ENCODE measurements at places on chromosomes 12 and 14. TPM values are rescaled to one million over a fixed set of nuclear protein-coding genes. Genes with fewer than 3 reads are reported as not detected.
A peak's percentile ranks its signal among the peaks of the same experiment; 100 is the strongest.

Gene CHMP4A
- total RNA-seq = 74.2 TPM

Gene NEUROD4
- total RNA-seq = not detected

DNA sequence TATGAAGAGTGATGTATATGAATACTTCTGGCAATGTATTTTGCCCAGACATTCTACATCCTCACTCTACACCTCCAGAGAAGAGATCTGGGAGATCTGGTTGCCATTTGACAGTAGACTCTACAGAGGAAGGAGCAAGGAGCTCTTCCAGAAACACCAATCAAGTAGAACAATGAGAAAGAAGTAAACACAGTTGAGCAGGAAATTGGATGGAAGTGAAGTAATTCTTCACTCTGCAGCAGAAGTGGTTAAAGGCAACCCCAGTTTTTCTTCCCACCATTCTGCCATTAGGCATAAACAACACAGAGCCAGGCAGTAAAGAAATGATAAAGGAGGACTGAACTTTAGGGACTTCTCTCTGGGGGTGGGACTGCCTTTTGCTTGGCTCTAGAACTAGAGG lies 48.5 kb upstream of the PRICKLE1 start:
- no peak for DNase-seq

DNA sequence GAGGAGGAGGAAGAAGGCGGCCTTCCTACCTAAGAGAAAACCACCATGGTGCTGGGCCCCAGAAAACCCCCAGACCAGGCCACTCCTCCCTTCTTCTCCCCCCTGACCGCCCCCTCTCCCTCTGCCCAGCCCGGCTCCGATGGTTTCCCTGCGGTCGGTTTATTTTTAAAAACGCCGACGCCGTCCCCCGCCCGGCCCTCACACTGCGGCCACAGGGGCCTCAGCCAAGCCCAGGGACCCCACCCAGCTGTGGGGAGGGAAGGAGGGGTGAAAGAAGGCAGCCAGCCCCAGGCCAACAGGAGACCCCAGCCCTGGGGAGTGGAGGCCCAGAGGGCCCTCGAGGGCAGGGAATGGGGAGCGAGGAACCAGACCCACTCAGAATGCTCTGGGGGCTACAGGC lies 3.4 kb downstream of the SP7 start:
- no peak for DNase-seq

Gene AQP2
- total RNA-seq = not detected

- DNase-seq = no peak
Observed at GRCh38 chr12:82517027-82517426, 158.7 kb downstream of the METTL25 start.

DNA sequence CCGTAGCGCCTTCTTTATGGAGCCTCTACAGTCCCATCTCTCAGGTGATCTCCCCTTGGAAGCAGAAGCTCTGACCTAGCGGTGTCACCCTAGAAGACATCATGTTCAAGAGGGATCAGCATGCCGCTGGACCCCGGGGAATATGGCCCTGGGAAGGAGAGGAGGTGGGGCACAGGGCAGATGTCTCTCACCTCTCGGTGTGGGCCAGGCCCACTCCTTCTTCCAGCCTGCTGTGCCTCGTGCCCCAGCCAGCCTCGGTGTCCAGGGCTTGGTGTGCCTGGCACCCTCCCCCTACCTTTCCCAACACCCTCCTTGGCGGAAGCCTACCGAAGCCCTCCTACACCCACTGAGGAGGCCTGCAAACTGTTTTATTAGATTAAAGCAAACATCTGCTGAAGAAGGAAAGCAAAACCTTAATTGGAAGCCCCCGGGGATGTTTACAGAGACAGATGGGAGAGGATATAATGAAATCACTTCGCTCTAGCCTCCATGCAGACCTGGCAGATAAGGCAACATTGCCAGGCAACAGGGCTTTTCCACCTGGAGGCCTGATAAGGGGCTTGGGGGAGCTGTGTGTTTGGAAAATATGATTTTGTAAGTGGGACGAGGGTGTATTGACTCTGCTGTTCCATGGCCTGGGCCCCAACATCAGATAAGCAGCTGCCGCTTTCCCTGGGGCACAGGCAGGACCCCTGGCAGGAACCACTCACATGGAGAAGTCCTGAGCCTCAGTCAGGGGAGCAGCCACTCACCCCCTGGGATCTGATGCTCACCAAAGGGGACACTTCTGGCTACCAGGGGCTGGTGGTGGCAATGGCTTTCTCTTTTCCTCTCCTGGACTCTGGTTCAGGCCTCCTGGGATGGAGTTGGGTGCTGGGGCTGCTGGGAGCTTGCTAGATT lies 5.7 kb upstream of the CHGA start:
- no peak for DNase-seq

DNA sequence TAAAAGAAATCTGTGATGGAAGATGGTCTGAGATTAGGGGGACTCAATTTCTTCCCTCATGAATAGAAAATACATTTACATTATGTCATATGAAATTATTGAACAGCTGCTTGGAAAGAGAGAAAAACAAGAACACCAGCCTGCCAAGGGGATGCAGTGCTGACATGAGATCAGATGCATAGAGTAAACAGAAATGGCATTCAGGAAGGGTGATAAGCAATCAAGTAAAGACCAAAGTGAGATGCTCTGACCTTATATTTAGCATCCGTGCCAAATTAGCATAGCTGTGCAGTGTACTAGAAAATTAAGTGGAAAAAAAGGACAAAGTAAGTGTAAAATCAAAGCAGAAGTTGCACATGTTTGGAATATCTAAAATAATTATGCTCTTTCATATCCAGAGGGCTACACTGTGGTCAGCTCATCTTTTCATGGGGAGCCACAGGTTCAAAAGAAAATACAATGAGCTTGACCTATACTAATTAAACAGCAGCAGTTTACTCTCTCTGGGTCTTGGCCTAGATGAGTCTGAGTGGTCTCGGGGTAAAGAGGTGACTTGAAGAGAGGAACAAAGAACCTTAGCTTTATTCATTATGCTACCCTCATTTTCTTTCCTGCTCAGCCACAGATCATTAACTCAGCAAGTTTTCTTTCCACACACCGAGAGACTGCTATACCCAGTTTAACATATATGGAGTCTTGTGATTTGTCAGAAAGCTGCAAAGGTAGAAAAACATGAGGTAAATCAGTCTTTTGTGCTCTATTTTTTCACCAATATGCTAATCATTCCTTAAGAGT lies 359.4 kb upstream of the FOXG1 start:
- no peak for DNase-seq

GRCh38 chr12:90393089-90393488 lies 561.9 kb downstream of the CCER1 start:
- DNase-seq = no peak

DNA sequence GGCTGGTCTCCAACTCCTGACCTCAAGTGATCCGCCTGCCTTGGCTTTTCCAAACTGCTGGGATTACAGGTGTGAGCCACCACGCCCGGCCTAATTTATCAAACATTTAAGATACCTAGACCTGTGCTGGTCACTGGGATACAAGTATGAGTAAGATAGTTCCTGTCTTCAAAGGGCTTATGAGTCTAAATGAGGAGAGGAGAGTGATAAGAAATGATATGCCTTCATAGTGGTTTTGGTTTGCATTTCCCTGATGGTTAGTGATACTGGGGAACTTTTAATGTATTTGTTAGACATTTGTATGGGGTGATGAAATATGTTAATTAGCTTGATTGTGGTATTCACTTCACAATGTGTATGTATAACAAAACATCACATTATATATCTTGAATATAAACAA lies 21.2 kb downstream of the TMED10 start:
- no peak for DNase-seq

GRCh38 chr14:72675126-72675525 lies 218.8 kb downstream of the DPF3 start:
- DNase-seq = no peak

DNA sequence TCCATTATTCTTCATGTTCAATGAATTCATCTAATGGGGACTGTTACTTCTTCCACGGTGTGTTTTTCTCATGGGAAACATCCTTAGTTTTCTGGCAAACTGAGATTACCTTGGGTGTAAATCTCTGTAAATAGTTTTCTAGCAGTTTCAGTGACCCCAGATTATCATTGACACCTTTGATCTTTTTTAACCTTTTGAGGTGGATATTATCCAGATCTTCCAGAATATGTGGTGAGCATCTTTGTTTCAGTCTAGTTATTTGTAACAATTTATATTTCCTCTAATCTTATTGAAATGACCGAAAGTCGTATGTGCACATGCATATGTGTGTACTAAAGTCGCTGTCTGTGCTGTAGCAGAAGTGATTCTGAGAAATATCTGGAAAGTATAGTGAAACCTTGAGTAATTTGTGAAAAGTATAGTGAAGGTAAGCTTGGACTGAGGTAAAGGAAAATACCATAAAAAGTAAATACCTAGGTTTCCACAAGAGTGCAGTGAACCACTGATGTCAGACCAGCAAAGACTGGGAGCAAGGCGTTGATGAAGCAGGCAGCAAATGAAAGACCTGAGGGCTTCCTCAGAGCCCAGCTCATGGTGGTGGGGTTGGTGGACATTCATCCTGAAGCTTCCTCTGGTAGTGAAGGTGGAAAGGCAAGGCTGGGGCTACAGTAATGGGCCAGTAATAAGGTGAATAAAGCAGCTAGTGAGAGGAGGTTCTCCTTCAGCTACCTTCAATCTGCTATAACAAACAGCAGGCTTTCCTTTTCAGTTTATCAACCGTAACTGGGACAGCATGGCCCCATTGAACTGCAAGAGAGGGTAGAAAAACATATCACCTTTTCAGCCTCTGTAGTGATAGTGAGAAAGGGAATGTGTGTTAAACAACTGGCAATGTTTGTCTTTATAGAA lies 480.2 kb upstream of the FBXO33 start:
- peak; percentile 3 for DNase-seq

DNA sequence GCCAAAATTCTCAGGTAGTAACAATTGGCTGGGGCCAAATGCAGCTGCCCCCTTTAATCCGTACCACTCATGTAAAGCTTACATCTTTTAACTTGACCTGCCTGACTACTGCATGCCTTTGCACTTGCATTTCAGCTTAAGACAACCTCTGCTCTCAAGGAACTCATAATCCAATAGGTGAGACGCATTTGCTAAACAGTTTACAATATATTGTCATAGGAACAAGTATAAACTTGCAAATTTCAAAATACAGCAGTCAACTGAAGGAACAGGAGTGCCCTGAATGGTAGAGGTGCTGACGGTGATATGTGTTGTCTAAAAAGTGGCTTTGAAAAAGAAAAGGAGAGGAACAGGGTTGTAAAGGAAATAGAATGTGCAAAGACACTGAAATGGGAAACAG lies 3.6 kb upstream of the BRMS1L start:
- no peak for DNase-seq

DNA sequence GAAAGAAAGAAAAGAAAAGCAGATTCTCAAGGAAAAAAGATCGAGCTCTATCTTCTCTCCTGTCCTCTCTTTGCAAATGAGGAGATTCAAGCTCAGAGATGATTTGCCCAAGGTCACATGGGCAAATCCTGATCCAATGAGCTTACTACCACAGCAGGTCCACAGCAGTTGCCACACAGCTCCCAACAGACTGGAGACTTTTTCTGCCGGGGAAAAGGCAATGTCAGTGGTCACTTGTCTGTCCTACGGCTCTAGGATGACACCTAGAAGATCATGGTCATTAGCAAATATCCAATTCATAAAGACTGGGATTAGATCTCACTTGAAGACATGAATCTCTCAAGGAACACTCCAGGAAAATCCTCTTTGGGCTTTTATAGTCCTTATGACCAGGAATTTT lies 58.8 kb downstream of the TTC7B start:
- no peak for DNase-seq

DNA sequence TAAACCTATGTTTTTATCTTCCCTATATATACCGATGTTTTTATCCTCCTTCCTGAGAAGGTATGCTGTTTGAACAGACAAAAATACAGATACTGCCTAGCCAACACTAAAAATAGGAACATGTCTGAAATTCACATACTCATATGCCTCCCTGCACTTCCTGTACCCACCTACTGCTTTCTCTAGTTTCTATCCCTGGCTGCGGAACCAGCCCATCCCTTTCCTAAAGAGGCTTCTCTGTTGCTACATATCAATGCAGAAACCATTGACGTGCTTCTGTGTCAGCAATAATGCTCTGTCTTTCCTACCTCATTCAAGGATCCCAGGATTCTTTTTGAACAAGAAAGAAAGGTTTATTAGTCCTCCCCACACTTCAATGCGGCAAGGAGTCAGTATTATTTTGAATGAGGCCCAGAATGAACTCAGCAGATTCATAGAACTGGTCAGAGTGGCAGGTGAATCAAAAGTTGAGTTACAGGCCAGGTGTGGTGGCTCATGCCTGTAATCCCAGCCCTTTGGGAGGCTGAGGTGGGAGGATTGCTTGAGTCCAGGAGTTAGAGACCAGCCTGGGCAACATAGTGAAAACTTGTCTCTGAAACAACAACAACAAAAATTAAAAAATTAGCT lies 67.8 kb upstream of the NAP1L1 start:
- no peak for DNase-seq

Gene SERPINA3
- not detected for total RNA-seq
